ENCODE measurements at places on chromosomes 3 and 15.

DNA sequence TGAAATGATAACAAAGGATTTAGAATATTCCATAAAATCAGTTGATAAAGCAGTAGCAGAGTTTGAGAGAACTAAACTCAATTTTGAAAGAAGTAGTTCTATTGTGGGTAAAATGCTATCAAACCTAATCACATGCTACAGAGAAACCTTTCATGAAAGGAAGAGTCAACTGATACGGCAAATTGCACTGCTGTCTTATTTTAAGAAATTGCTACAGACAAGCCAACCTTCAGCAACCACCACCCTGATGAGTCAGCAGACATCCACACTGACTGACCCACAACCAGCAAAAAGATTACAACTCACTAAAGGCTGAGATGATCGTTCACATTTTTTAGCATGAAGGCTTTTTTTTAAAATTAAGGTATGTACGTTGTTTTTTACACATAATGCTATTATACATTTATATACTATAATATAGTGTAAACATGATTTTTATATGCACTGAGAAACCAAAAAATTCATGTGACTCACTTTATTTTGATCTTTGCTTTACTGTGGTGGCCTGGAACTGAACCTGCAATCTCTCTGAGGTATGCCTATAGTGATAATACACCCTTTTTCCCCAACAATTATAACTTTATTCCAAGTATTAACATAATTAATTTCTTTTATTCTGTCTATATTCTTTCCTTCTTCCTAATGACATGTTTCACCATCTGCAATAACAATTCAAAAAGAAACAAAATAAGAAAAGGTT lies 109.9 kb downstream of the TBC1D5 start:
- no peak for DNase-seq

DNA sequence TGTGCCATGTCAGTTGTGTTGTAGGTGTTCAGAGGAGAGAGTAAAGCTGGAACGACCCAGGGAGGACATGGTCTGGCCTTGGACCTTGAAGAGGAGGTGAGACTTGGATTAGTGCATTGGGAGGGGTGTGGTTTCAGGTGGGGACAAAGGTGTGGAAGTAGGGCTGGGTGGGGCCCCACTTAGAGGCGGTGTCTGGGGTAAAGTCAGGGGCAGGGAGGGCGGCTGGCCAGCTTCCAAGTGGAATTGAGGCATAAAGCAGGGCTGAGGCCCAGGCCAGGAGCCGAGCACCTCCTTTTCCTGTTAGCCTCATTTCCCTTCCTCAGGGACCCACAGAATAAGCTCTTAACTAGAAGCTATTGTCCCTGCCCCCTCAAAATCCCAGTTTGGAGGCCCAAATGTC lies 36.2 kb upstream of the FLNB start:
- DNase-seq: no peak

DNA sequence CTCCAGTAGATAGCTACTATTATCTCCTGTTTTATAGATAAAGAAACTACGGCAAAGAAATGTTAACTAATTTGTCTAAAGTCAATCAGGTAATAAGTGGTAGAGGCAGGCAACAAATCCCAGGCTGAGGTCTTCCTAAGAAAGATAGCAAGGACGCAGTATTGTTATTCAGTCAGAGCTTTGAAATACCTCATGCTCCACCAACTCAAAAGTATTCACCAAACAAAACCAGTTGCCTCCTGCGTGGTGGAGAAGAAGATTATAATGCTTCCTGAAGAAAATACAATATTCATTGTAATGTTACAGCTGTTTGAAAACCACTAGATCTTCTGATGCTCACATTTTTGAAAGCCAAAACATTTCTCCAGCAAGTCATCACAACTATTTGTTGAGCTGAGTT lies 138.2 kb upstream of the CNTN4 start:
- no peak for DNase-seq

DNA sequence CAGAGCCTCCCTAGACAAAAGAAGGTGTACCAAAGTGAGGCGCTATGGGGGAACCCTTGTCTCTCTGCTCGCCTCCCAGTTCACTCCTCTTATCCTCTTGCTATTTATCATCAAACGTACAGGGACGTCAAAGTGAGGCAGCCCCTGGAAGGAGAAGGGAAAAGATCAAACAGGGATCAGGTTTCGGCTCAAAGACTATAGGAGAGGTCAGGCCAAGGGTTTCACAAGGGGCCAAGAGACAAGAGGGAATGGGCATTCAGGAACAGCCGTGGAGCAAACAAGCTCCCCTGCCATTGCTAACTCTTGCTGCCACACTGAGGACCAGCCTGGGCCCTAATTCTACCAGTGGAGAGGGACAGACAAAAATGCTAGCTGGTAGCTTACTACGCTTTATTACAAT lies 168.7 kb downstream of the GREM1 start:
- DNase-seq: no peak

DNA sequence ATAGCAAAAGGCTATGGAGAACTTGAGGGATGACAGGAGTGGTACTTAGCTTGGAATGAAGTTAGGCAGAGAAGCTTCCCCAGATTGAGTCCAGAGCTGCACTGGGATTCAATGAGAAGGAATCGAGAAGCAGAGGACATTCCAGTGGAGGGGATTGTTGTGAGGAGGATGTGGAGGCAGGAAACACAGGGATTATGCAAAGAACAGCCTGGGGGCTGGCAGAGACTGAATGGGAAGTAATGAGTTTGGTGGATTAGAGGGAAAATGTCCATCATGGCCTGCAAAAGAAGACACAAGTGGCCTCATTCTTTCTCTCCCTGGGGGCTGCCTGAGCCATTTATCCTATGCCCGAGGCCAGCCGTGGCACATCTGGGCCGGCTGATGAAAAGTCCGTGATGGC lies 20.5 kb upstream of the SCN10A start:
- no peak for DNase-seq

DNA sequence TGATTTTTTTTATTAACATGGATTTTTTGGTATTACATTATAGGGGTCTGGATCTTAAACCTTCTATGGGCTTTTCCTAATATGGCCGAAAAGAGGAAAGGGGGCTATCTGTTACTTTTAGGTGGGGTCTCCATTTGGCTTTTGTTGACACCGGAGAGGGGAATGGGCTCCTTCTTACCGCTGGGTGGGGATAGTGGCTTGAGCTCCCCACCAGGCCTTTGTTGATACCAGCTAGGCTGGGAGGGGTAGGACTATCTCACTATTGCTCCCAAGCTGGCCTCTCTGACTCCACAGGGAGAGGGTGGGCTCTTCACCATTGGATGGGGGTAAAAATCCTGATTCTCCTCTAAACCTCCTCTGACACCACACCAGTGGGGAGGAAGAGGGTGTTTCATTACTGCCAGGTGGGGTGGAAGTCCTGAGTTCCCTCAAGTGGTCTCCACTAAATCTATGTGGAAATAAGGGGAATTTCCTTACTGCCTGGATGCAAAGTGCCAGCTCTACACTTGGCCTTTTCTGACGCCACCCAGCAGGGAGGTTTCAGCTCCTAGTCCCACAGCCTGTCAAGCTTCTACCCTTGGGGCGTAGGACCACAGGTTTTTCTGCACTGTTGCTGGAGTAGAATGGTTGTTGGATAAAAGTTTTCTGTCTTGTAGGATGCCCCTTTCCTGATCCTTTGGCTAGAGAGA lies 572.3 kb downstream of the MAGI1 start:
- no peak for DNase-seq

DNA sequence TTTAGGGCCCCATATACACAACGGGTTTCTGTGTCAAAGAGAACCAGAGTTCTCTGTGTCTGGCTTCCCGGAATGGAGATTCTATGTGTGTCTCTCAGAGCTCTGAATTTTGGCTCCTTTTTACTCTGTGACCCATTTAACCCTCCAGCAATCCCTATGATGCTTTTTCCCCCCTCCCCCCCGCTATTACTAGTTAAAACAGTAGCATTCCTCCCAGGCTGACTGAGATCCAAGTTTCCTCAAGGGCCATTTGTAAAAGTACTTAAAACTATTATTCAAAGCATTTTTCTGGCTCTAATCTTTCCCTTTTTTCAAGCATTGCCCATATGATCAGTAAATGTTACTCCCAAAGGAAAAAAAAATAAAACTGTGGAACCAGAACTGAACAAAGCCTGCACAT lies 6.6 kb upstream of the STAC start:
- no peak for DNase-seq

DNA sequence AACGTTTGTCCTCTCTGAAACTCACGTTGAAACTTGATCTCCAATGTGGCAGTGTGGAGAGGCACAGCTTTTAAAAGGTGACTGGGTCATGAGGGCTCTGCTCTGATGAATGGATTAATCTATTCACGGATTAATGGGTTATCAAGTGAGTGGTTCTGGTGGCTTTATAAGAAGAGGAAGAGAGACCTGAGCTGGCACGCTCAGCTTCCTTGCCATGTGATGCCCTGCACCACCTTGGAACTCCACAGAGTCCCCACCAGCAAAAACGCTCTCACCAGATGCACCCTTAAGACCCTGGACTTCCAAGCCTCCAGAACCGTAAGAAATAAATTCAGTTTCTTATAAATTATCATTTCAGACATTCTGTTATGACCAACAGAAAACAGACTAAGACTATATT lies 2.6 kb downstream of the PPP1R2 start:
- no peak for DNase-seq

DNA sequence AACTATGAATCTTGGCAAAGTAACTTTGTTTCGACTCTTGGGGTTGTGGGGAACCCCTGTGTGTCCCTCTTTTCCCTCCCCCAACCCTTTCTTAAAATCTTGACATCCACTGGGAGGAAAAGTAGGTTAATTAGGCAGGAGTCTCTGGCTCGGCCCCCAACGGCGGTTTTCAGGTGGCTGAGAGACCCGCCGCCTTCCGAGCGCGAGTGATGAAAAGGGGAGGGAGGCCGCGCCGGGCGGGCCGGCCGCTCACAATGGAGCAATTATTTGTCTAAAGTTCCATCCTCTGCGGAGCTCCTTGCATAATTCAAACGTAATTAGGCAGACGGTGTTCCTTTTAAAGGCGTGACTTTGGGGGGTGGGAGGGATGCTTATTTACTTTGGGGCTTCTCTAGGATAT lies 51.7 kb downstream of the ZIC4 start:
- DNase-seq: no peak

DNA sequence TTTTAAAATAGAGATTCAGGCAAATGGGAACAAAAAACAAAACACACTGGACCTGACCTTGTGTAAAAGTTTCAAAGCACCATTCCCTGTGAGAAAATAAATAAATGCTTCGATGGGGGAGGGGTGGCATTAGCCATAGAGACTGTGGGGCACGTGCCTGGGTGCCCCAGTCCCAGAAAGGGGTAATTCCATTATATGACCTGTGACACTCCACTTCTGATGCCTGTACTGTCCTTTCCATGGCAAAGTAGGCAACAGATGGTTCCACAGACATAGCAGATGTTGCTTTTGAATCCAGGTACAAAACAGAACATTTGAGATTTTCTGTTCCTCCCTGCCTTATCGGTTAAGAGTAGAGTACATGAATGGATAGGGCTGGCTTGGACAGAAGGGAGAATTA lies 3.9 kb downstream of the PHLDB2 start:
- DNase-seq: no peak

GRCh38 chr3:38548154-38548931 lies 52.2 kb downstream of the EXOG start:
- no peak for DNase-seq

DNA sequence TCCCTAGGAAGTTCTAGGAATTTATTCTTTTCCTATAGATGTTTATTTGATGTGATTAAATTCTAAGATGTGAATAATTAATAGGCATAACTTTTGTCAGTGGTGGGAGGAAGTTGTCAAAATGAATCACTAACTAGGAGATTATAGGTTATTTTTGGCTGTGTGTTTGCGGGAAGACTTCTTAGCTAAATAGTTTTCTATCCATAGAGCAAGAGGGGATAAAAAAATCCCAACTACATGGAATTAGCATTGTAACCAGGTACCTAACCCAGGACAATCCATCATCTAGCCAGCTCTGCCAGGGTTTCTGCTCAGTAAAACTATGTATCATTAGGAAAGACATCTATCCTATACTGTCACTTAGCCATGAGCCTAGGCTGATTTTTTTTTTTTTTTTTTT lies 23.9 kb downstream of the SLC30A4 start:
- no peak for DNase-seq

- no peak for DNase-seq
Measured at GRCh38 chr3:97417-98258, 98.9 kb upstream of the CHL1 start.

DNA sequence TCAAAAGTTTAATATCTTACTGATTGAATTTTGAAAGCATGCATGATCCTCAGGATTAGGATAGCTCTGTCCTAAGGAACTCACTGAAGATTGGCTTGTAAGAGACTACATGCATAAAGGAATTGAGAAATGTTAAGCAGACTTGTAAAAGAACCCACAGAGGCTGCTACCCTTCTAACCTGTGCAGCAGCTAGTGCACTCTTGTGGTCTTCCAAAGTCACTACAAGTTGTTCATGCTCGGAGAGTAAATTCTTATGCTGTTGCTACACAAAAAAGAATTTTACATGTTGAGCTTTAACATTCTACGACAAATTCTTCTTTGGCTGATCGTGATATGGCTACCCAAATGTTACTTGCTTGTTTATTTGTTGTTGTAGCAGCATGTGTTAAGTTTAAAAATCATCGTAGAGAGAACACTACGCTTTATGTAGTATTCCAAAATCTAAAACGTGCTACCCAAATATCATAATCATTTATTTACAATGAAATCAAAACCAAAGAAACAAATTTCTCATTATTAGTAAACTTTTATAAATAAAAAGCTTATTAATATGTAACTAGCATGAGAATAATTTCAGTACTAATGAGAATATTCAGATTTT lies 55.0 kb downstream of the GOLIM4 start:
- DNase-seq: no peak

DNA sequence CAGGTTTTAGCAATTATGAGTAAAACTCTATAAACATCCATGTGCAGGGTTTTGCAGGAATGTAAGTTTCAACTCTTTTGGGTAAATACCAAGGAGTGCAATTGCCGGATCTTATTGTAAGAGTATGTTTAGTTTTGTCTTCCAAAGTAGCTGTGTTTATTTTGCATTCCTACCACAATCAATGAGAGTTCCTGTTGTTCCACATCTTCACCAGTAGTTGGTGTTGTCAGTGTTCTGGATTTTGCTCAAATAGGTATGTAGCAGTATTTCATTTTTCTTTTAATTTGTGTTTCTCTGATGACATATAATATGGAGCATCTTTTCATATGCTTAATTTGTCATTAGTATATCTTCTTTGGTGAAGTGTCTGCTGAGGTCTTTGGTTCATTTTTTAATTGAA lies 185.1 kb upstream of the GALNT15 start:
- DNase-seq: no peak

DNA sequence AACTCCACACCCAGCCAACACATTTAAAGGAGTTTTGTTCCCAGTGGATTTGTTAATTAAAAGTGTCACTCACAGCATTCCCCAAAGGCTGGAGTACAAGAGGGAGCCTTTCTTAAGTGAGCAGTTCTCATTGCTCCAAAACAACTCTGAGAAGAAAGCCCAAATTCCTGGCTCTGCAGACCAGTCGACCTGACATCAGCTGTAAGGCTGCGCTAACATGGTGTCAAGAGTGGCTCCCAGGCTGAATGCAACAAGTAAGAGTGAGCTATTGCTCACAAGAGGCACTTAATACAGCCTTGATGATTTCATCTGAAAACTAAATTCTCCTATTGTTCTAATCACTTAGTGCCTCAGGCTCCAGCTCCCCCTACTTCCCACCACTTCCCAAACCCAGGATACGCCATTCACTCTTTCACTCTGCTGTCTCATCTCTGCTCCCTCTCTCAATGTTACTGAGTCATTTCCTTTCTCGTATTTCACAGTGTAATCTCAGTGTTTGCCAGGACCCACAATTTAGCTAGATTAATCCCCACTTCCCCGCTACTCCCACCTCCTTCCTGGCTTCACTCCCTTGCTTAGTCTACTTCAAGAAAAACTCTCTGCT lies 81.8 kb downstream of the WWTR1 start:
- peak; percentile 21 for DNase-seq

Data from head of caudate nucleus (tissue), 42 donors.